ENCODE measurements at places on chromosomes 6 and 20. TPM values are rescaled to one million over a fixed set of nuclear protein-coding genes. Genes with fewer than 3 reads are reported as not detected.
A peak's percentile ranks its signal among the peaks of the same experiment; 100 is the strongest.

GRCh38 chr20:49384437-49385434, 97.7 kb downstream of the KCNB1 start:
- H3K36me3 ChIP-seq, result no peaks in the 10 kb centered on the region
- H3K27me3 ChIP-seq, result no peaks in the 10 kb centered on the region
- no peak overlapping the region for H3K4me3 ChIP-seq
- H3K27ac ChIP-seq, result no peak overlapping the region

DNA sequence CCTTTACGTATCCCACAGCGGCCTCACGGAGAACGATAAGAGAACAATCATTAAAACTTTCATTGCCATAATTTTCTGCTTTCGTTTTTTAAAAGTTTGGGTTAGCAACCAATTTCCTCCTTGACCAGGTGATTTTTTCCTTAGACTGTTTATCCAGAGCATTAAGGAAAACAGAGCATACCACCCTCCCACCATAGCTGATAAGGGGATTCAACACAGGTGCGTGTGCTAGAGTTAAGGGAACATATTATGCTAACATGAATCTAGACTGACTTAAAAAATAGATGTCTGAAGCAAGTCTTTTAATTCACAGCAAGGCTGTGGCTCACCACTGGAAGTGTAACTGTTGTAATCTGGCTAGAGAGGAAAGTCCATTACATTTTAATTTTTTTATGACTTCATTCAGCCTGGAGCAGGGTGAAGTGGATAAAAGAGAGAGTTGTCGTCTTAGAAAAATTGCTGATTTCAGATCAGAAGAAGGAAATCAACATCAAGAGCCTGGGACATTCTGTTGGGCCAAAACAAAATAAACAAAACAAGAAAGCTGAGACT, 5.5 kb upstream of the SLC22A2 start:
- H3K4me3 ChIP-seq, result no peak overlapping the region
- peaks cover 13% of the 10 kb centered on the region for H3K4me1 ChIP-seq
- DNase-seq, result no peak
- no peak overlapping the region for H3K27ac ChIP-seq

DNA sequence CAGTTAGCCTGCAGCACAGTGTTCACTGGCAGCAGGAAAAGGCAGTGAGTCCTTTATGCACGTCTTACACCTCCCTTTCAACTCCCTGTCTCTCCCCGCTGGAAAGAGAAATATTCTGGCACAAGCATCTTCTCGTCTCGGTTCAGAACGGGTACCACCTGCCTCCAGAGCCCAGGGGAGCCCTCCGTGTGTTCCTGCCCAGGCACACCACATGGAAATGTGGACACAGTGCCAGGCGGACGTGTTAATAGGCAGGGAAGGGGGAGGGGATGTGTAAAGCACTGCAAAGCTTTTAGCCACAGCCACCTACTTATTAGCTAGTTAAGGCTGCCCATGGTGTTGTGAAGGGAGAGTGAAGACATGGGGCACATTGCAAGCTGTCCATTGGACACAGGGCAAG, 219.7 kb downstream of the FARS2 start:
- no peaks in the 10 kb centered on the region for H3K36me3 ChIP-seq
- no peaks in the 10 kb centered on the region for H3K27me3 ChIP-seq
- H3K4me1 ChIP-seq, result no peaks in the 10 kb centered on the region
- no peak overlapping the region for H3K27ac ChIP-seq
- no peak for DNase-seq

DNA sequence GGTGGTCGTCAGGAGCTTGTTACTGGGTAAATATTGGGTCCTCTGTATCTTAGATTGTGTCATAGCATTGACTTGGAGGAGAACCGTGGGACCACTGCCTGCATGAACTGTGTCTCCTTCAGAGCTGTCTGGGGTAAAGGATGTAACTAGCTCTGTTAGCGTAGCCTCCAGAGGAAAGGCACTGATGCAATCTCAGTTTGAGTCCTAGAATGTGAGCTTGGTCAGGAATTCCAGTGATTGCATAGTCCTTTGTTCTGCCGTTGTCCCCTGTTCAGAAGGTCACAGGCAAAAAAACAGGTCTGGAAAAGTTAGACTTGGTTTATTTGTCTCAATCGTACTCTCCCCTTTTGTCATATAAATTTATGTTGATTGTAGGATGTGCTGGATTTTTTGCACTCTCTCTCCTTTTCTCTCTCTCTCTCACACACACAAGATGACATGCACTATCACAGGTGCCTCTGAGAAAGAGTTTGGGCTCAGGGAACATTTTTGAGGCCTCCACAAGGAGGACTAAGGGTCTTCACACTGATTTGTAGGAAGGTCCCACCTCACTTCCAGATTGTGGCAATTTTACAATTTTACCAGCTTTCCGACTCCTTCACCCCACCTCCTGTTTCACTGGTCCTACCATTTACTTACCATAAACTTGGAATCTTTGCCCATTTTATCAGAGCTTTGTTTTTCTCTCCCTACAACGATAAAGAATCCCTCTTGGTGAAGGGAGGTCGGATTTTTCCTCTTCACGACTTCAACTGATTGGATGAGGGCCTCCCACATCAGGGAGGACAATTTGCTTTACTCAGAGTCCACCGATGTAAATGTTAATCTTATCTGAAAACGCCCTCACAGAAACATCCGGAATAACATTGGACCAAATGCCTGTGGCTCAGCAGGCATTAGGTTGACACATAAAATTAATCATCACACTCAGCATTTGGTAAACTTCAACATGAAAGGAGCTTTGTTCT, 7.0 kb upstream of the DACT2 start:
- DNase-seq, result no peak
- H3K27me3 ChIP-seq, result no peaks in the 10 kb centered on the region
- H3K4me1 ChIP-seq, result no peaks in the 10 kb centered on the region
- H3K27ac ChIP-seq, result no peak overlapping the region
- H3K36me3 ChIP-seq, result no peaks in the 10 kb centered on the region

- H3K36me3 ChIP-seq, result no peaks in the 10 kb centered on the region
- peaks cover 49% of the 10 kb centered on the region for H3K4me1 ChIP-seq
- no peak for DNase-seq
- H3K27ac ChIP-seq, result peak overlapping the region; percentile 93
- H3K27me3 ChIP-seq, result no peaks in the 10 kb centered on the region
These were observed 105.4 kb downstream of the TMEM242 start for GRCh38 chr6:157217894-157218370.

- H3K27ac ChIP-seq, result peak overlapping the region; percentile 30
- H3K4me1 ChIP-seq, result peaks cover 31% of the 10 kb centered on the region
- DNase-seq, result no peak
- peaks cover 74% of the 10 kb centered on the region for H3K36me3 ChIP-seq
These were observed 23.9 kb downstream of the PXDC1 start for GRCh38 chr6:3727593-3728108.

The RBPJL gene
- not detected for total RNA-seq

The RAMACL gene
- 4.6 TPM for total RNA-seq

The SLC52A3 gene
- total RNA-seq, result 1.5 TPM

The CGA gene
- total RNA-seq, result not detected

The HRH3 gene
- not detected for total RNA-seq

The IMPG1 gene
- total RNA-seq, result not detected

The MEI4 gene
- not detected for total RNA-seq

The PAX1 gene
- not detected for total RNA-seq

The DEFB126 gene
- not detected for total RNA-seq
